Mucosa of descending colon (tissue), 3 donors: ENCODE measurements at places on chromosomes 12 and 14. TPM values are rescaled to one million over a fixed set of nuclear protein-coding genes. Genes with fewer than 3 reads are reported as not detected.

- no peak for DNase-seq
Measured at GRCh38 chr12:40794087-40794486, 101.8 kb downstream of the CNTN1 start.

GRCh38 chr14:100660882-100661635, 65.6 kb upstream of the DLK1 start:
- no peak for DNase-seq

GRCh38 chr14:23078692-23079116, 16.2 kb downstream of the ACIN1 start:
- peak; percentile 58 for DNase-seq

DNA sequence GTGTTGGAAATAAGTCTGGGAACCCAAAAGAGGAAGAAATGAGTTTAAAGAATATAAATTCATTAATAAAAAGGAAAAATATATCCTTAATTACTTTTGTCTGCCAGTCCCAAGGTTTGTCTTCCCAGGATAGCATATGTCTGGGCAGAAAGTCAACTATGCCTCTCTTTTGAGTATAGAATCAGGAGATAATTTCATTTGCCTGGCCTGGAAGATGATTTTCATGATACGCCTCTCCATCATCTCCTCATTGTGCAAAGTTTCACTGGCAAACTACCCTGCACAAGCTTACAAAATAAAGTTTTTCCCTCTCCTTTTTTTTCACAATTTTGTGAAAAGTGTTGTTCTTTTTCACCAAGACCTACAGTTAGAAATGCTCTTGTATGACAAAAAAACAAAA, 340.8 kb downstream of the EGLN3 start:
- no peak for DNase-seq

DNA sequence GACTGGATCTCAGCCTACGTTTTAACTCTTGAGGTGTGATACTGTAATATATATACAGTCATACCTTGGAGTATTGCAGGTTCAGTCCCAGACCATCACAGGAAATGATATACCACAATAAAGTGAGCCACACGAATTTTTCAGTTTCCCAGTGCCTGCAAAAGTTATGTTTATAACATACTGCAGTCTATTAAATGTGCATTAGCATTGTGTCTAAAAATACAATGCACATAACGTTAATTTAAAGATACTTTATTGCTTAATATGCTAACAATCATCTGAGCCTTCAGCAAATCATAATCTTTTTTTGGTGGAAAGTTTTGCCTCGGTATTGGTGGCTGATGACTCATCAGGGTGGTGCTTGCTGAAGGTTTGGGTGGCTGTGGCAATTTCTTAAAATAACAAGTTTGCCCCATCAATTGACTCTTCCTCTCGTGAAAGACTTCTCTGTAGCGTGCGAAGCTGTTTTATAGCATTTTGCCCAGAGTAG, 18.9 kb downstream of the PYROXD1 start:
- DNase-seq = no peak

DNA sequence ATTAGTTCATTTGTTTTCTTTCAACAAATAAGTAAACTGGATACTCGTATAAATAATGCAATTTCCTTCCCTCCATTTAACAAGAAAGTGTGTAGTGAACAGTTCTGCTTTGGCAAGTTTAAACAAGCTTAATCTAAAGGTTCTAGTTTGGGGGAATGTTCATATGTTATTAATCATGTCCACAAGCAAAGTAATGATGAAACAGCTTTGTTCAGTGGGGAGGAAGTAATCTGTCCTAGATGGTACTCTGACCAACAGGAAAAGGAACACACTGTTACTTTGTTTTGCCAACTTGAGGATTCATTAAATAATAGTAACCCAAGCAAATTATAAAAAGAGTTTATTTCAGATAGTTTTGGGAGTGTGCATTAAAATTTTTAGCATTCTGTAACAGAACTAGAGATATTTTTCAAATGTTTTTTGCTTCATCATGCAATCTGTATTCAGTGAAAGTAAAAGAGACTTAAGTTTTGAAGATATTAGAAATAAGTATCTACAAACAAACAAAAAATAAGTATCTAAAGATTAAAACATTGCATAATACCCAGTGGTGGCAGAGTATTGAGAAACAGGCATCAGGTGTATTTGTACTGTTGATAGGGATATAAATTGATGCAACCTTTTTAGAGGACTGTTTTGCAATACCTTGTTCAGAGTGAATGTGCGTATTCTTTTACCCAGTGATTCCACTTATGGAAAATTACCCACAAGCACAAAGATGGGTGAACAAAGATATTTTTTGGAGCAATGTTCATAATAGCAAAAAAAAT, 61.1 kb downstream of the RAB35 start:
- no peak for DNase-seq

The RHOJ gene
- 19.1 TPM for total RNA-seq

The EFS gene
- 3.3 TPM for total RNA-seq

The SLC25A3 gene
- 617 TPM for total RNA-seq

The ADAMTS20 gene
- not detected for total RNA-seq
